ENCODE measurements at places on chromosomes 4 and X.

GRCh38 chr4:109025471-109026076, 262.7 kb upstream of the ETNPPL start:
- no peak overlapping the region for H3K4me3 ChIP-seq
- H3K27ac ChIP-seq = no peak overlapping the region

DNA sequence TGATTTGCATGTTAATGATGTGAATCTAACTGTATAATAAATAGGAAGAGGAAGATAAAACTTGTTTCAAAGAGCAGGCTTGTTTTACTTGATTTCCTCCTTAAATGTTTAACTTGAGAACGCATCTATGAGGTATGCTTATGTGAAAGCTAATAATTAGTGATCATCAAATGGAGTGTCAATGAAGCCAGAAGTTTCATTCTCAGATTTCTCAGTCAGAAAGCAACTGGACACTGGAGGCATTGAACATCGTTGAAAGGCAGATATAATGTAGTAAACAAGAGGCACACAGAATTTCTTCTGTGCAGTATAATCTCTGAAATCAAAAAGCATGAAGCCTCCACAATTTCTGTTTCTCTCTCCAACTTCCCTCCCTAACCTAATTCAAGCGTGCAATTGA, 672.9 kb downstream of the ADGRL3 start:
- DNase-seq = no peak
- H3K27me3 ChIP-seq = no peaks in the 10 kb centered on the region
- no peaks in the 10 kb centered on the region for H3K4me1 ChIP-seq
- no peak overlapping the region for H3K4me3 ChIP-seq
- no peak overlapping the region for H3K27ac ChIP-seq

GRCh38 chr4:6345096-6345830, 75.6 kb downstream of the WFS1 start:
- H3K27ac ChIP-seq = no peak overlapping the region
- H3K4me3 ChIP-seq = no peak overlapping the region
- H3K36me3 ChIP-seq = no peaks in the 10 kb centered on the region

DNA sequence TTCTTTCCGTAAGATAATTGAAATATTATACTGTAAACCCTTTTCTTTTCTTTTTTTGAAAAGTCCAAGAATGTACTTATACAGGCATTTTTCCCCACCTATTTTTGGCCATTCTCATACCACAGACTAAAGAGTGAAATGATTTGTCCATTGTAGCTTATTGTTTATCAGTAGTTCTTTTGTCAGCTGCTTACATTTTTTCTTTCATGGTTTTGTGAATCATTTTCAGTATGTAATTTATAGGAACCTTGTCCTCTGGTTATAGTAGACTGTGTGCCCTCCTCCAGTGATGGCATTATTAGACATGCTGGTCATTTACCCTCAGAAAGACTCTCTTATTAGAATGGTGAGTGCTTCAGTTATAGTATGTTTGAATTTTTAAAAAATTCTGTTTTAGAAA, 56.7 kb downstream of the CCKAR start:
- no peak overlapping the region for H3K27ac ChIP-seq
- peaks cover 12% of the 10 kb centered on the region for H3K36me3 ChIP-seq
- DNase-seq = no peak

DNA sequence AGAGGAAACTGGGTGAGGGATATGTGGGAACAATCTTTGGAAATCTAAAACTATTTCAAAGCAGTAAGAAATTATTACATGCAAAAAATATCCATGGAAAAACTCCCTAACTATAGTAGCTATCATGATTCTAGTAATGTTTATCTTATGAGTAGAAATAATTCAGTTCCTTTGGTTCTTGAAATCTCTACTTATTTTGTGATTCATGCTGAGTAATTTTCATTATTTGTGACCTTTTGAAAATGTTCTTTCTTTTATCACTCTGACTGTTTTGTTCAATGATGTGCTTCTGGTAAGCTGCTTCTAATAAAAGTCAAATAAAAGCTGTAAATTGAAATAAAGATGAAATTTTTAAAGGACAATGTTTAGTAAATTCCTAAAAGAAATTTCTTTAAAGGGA, 40.4 kb upstream of the MAGEB10 start:
- no peaks in the 10 kb centered on the region for H3K36me3 ChIP-seq
- H3K27ac ChIP-seq = no peak overlapping the region
- no peak overlapping the region for H3K4me3 ChIP-seq
- H3K27me3 ChIP-seq = no peaks in the 10 kb centered on the region
- no peaks in the 10 kb centered on the region for H3K4me1 ChIP-seq
- no peak for DNase-seq

All from activated naive CD8-positive, alpha-beta T cell treated with anti-CD3 and anti-CD28 coated beads, Interleukin-2, amount 10 ng/mL, durations not matched to agents 7 days and 5 days (primary cell).